ENCODE measurements at places on chromosomes 12 and 14.

GRCh38 chr14:64680013-64680713, 24.1 kb upstream of the PLEKHG3 start:
- DNase-seq = no peak

DNA sequence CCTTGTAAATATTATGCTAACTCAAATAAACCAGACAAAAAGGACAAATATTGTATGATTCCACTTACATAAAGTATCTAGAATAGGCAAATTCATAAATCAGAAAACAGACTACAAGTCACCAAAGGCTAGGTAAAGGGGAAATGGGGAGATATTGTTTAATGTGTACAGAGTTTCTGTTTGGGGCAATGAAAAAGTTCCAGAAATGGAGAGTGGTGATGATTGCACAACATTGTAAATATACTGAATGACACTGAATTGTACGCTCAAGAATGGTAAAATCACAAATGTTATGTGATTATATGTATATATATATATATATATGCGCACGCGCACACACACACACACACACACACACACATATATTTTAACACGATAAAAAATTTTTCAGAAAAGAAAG, 182.5 kb downstream of the SLC2A13 start:
- no peak for DNase-seq

DNA sequence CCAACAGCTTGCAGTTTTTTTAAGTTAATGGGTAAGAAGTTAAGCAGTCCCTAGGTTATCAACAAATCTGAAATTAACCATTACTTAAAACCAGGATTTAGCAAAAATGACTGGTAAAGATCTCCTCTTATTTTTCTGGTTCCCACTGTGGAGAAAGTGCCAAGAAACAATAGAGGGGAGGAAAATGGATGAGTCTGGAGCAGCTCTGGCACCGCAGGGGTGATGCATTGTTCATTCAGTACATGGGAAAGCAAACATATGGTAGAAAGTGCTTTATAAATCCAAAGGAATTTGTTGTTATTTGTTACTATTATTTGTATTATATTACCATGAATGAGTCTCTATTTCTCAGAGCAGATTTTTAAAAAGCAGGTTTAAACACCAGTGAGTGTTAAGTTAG, 92.2 kb downstream of the DYRK2 start:
- no peak for DNase-seq

- no peak for DNase-seq
Observed at GRCh38 chr14:54681811-54682261, 114.9 kb downstream of the SAMD4A start.

DNA sequence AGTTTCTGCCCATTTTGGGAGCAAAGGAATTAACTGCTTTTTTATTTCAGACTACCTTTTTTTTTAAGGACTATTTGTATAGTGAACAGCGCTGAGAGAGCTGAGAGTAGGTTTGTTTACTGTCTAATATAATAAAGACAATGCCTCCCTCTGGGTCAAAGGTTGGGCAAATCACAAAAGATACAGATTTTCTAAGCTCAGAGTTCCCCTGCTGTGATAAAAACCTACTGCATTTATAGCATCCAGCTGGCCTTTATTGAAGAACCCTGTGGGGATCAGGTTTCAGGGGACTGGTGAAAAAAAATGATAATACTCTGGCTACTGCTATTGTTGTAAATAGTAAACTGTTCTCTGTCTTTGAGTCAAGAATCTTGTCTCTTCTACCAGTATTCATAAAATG, 28.7 kb downstream of the CCDC59 start:
- no peak for DNase-seq

- DNase-seq = no peak
Observed at GRCh38 chr14:58961045-58961731, 227.3 kb upstream of the DAAM1 start.

DNA sequence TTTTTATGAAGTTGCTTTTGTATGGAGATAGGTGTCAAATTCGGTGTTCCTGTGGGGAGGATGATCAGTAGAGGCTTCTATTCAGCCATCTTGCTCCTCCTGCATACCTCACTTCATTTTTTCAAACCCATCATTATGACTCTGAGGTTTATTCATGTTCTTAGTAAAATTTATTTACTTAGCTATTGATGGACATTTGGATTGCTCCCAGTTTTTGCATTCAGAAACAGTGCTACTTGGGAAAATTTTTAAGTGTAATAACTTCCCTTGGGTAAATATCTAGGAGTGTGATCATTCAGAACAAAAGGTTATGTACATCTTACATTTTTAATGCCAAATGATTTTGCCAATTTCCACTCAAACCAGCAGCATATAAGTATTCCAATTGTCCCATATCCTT, 208.3 kb downstream of the SYNE2 start:
- no peak for DNase-seq

GRCh38 chr14:33357225-33358010, 418.7 kb downstream of the NPAS3 start:
- DNase-seq = no peak

DNA sequence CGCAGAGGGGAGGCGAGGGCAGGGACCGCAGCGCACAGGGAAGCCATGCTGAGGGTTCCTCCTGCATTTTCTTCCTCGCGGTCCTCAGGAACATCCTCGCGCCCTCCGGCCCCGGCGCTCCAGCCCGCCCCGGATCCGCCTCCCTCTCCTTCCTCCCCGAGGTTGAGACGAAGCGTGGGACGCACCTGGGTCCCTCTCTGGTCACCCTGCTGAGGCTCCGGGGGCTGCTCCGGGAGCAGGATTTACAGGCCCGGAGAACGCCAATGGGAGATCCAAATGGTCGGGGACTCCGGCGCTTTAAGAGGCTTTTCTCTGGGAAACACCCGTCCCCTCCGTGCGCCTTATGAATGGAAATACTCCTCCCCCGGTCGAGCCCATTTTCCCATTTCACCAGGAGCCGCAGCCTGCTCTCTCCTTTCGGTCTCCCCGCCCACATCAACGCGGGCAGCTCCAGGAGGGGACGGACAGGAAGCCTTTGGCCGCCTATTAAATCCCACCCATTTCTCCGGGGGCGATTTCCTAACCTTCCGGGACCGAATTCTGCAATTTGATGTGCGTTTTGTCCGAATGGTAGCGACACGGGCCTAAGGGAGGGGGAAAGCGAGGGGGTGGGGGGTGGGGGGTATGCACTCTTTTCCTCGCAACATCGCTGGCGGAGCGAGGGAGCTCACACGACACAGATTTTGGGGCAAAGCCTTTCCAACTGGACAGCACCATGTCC, at the start of gene UNC79:
TSS of gene UNC79 (plus strand) at position 625 of the 721 bp plus-strand sequence. CDS start at position 716, 91 bp downstream.
- DNase-seq = no peak

- DNase-seq = no peak
Observed at GRCh38 chr12:77667101-77667500, 163.6 kb upstream of the NAV3 start.

- DNase-seq = peak; percentile 21
Observed at GRCh38 chr12:62537551-62537950, 70.9 kb downstream of the MON2 start.

DNA sequence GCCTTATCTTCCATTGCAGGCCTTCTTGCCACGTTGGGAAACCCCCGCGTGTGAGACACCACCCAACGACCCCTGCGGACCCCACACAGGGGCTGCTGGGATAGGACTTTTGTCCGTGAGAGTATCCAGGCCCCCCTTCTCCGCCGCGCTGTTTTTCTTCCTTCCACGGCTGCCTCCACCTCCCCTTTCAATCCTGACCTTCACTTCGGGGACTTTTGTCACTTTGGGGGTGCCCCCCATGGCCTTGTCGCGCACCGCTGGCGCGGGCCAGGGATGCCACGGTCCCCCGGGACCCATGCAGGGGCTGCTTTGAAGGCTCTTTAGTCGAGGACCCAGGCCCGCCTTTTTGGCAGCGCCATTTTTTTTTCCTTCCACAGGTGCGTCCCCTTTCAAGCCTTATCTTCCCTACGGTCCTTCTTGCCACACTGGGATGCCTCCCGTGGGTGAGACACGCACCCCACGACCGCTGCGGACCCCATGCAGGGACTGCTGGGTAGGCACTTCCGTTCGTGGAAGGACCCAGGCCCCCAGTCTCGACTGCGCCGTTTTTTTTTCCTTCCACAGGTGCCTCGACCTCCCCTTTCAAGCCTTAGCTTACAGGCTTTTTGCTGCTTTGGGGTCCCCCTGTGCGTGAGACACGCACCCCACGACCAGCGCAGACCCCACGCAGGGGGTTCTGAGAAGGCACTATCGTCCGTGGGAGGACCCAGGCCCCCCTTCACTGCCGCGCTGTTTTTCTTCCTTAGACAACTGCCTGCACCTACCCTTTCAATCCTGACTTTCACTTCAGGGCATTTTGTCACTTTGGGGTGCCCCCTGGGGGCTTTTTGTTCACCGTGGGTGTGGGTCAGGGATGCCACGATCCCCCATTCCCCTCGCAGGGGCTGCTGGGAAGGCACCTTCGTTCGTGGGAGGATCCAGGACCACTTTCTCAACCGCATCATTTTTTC, 267.4 kb downstream of the ALG10 start:
- DNase-seq = no peak

- peak; percentile 10 for DNase-seq
Observed at GRCh38 chr14:98144964-98145363, 1127.0 kb downstream of the BCL11B start.

DNA sequence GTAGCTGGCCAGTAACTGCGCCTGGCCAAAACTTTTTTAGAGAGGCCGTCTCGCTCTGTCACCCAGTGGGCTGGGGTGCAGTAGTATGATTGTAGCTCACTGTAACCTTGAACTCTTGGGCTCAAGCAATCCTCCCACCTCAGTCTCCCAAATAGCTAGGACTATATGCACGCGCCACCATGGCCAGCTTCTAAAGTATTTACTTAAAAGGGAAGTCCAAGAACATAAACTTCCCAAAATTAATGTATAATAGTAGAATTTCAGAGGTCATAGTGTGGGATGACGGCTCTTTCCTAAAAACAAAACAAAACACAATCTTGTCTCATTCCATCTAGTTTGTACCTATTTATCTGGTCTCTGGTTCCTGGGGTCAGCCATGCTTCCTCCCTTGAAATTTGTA, 42.2 kb upstream of the FOS start:
- DNase-seq = no peak

DNA sequence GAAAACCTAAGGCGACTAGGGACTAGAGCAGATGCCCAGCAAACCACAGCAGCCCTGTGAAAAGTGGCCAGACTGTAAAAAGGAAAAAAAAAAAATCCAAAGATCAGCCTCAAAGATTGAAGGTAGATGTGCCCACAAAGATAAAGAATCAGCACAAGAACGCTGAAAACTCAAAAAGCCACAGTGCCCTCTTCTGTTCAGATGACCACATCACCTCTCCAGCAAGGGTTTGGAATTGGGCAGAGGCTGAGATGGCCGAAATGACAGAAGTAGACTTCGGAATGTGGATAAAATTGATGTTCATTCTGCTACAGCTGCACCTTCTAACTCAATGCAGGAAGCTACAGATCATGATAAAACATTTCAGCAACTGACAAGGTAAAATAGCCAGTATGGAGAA, 154.4 kb downstream of the GPHN start:
- no peak for DNase-seq

DNA sequence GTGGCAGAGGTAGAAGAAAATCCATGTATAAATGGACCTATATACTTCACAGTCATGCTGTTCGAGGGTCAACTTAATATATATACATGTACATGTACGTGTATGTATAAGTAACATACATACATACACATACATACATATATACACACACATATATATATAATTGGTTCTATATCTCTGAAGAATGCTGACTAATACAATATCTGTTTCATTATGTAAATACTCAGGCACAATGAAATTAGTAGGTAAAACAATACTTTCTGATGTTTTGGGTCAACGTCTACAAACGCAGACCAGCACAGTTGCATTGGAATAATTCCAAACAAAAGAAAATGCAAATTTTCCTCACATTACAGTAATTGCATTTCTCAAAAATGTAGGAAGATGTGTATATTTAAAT, 202.7 kb upstream of the DAAM1 start:
- DNase-seq = no peak

DNA sequence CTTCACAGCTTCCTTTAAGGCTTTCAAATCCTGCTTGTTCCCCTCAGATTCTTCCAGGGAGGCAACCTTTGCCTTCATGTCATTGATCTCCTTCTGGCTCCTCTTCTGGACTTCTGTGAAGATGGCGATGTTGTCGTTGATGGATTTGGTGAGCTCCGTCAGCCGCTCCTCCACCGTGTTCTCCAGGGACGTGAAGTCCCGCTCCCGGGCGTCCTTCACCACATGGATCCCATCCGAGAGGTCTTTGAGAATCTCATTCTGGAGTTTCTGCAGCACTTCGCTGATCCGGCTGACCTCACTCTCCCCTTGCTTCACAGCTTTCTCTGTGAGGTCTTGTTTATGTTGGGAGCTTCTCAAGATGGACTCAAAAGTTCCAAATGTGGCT, 7.9 kb downstream of the CKAP4 start:
- DNase-seq = no peak

DNA sequence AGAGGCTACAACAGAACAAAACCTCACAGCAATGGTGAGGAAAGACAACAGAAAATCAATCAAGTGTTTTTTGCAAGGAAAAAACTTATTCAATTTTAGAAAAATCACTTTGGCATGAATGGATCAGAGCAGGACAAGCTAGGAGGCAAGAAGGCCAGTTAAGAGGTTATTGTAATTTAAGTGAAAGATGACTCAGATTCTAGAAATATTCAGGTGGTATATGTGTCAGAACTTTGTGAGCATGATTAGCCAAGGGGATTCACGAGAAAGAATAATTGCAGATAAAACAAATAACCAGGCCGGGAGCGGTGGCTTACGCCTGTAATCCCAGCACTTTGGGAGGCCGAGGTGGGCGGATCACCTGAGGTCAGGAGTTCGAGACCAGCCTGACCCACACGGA, 12.7 kb downstream of the GCH1 start:
- DNase-seq = no peak

- no peak for DNase-seq
Observed at GRCh38 chr14:33567731-33568130, 383.1 kb downstream of the EGLN3 start.

- DNase-seq = peak; percentile 5
Observed at GRCh38 chr12:24226745-24227350, 277.4 kb upstream of the SOX5 start.

- no peak for DNase-seq
Observed at GRCh38 chr12:73106296-73106695, 834.1 kb downstream of the TRHDE start.

- peak; percentile 75 for DNase-seq
Observed at GRCh38 chr12:48925304-48926011, at the start of gene FKBP11. Gene FKBP11 (minus strand): TSS chr12:48925492. CDS start chr12:48925428, 64 bp downstream.

DNA sequence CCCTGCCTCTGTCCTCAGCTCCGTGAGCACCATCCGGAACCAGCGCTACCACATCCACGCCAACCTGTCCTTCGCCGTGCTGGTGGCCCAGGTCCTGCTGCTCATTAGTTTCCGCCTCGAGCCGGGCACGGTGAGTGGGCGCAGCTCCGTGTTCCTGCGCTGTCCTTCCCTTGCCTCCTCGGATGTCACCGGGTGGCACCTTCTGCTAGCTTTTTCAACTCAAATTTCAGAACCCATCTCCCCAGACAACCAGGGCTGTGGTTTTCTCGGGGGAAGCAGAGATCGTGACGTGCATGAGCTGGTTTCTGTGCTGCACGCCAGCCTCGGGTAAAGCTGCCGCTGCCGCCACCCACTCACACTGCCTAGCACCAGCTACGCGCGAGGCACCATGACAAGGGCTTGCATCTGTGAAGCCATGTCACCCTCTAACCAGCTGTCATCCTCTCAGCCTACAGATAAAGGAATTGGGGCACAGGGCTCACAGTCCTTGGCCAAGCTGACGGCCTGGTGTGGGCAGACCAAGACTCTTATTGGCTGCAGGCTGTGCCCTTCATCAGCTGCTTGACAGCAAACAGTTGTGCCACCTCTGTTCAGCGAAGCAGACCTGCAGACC, 152.1 kb downstream of the ADGRD1 start:
- no peak for DNase-seq

Data from RKO (cell line).